Activated T-helper 1 cell treated with Interleukin-2 at 50 U/mL for 16 hours (primary cell): ENCODE measurements at places on chromosomes 12 and 14.

GRCh38 chr12:120598674-120599463 lies 17.7 kb upstream of the POP5 start:
- no peak for DNase-seq

GRCh38 chr12:124593176-124593575 lies 25.8 kb upstream of the NCOR2 start:
- no peak for DNase-seq

DNA sequence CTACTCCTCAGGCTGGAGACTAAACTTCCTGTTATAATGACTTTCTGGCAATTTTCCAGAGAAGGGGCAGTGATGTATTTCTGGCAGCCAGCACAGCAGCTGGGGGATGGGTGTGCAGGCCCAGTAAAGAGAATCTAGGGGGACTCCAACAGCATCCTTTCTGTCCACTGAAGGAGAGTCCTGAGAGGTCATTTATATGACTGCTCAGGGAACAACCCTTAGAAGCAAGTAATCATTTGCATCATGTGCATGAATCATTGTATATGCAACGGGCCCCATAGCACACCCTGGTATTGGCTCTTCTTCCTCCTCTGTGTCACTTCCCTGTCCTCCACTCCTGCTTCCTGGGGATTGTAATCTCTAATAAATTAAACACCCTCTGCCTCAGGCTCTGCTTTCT lies 493.8 kb downstream of the RPS29 start:
- DNase-seq = no peak

DNA sequence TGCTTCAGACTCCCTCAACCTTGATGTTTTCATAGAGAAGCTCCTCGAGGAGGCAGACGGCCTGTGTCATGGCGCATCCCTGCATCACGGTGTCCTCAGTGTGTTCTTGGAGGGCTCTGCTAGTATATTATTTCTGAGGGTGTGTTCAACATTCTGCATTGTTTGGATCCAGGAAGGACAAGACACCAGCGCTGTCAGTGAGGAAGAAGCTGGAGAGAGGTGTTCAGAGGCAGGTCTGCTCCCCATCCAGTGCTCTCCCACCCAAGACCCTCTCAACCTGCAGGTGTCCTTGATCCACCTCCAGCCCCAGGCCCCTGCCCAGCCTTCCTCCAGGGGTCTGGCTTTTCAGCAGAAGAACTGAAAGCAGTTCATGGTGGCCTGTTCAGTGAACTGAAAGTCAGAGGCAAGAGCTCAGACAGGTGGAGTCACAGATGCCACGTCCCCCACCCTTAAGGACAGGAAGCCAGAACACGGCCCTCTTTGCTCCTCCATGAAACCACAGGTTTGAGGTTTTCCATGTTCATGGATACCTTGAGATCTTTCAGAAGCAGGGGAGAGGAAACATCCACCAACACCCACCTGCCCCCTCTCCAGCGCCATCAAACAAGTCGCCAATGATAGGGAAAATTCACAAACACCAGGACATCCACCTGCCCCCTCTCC lies 37.4 kb downstream of the DIO3 start:
- DNase-seq = no peak

DNA sequence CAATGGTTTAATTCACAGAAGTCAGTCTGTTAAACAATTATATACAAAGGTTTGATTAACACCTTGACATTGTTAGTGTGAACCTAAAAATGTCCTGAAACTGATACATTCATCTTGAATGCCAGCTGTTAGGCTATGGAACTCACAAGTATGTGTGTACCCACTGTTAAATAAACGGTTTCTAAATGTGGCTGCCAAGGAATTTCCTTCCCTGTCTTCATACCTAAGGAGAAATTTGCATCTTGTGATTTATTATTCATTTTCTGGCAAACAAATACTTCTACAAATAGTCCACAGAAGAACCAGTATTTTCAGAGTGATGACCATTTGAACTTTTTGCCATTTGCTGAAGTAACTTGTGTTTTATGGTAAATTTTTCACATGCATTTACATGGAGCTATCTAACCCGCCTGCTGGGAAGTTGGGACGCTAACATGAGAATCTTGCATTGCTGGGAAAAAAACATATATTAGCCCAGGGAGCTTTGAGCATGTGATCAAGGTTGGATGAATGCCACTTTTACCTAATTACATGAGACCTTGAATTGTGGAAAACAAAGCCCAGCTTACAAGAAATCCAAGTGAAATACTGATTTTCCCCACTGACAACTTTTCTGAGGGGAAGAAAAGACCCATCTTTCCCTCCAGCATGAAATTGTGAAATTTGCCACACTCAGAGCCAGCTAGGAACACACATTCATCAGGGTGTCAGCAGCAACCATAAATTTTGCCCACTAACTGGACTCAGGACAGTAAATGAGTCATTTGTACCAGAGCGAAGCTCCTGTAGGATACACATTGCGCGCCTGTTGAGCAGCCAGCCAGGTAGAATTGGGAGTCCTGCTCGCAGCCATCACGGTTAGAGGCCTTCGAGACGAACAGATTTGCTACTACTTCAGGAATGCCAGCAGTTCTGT lies 118.0 kb downstream of the KICS2 start:
- DNase-seq = no peak

GRCh38 chr14:67191768-67192290 lies 2.6 kb downstream of the GARIN2 start:
- no peak for DNase-seq

DNA sequence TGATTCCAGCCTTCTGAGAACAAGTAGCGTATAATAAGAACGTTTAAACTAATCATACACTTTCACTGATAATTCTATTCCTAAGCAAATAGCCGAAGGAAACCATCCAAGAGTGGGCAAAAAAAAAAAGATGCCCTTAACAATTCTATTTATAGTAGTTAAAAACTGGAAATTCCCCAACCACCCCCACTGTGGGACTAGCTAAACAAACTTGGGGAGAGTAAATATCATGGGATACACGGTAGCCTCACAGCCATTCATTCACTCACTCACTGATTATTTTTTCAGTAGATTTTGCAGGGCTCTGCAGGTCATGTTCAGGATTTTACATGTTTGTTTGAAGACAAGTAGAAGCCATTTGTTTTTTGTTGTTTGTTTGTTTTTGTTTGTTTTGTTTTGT lies 197.0 kb downstream of the ETV6 start:
- no peak for DNase-seq

DNA sequence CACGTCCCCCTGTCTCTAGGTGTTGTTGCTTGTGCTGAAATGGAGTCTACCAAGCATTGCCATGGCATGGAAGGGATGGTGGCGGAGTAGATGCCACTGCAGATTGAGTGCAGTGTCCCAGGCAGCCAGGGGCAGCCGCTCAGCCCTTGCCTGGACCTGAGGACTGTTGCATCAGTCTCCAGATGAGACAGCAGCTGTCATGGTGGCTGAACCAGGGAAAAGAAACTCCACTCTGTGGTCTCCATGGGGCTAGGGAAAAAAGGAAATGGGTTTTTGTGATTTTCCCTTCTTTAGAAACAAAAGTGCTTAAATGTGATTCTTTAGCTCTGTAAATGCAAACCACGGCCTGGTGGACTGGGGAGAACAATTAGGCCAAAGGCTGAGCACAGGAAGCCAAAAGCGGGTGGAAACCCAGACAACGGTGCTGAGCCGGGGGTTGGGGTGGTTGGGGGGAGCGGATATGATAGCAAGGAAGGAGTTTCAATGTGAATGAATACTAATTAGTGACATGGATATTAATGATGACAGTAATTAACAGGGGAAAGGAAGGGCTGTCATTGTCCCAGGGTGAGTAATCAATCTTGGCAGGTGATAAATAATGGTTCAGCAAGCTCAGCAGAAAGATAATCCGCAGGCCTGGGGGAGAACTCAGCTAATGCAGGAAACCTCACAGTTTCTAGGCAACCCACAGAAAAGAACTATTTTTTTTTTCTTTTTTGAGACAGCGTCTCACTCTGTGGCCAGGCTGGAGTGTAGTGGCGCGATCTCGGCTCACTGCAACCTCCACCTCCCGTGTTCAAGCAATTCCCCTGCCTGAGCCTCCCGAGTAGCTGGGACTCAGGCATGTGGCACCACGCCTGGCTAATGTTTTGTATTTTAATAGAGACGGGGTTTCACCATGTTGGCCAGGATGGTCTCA lies 442.6 kb downstream of the DPF3 start:
- peak; percentile 9 for DNase-seq

DNA sequence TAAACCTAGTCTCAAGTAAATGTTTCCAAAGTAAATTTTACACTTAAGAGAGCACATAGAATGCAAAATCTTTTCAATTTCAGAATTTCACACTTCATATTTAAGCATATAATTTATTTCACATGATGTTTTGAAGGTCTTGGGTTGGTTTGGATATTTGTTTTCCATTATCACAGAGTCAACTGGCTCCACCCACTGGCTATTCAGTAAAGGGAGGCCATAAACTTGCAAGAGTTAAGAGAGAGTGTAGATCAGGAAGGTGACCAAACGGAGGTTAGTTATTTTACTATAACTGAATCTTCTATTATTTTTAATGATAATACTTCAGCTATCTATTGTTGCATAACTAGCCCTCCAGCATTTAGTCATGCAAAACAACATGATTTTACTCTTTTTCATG lies 6.2 kb upstream of the CPNE8 start:
- no peak for DNase-seq

DNA sequence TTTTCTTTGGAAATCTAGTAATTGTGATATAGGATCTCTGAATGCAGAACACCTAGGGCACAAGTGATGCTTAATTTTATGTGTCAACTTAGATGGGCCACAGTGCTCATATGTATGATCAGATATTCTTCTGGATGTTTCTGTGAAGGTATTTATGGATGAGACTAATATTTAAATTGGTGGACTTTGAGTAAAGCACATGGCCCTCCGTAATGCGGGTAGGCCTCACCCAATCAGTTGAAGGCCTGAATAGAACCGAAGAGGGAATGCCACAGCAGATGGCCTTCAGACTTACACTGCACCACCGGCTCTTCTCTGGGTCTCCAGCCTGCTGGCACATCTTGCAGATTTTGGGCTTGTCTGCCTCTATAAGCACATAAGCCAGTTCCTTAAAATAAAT lies 60.0 kb downstream of the ETV6 start:
- no peak for DNase-seq

- no peak for DNase-seq
These were observed 96.7 kb upstream of the NOVA1 start for GRCh38 chr14:26694521-26694920.

DNA sequence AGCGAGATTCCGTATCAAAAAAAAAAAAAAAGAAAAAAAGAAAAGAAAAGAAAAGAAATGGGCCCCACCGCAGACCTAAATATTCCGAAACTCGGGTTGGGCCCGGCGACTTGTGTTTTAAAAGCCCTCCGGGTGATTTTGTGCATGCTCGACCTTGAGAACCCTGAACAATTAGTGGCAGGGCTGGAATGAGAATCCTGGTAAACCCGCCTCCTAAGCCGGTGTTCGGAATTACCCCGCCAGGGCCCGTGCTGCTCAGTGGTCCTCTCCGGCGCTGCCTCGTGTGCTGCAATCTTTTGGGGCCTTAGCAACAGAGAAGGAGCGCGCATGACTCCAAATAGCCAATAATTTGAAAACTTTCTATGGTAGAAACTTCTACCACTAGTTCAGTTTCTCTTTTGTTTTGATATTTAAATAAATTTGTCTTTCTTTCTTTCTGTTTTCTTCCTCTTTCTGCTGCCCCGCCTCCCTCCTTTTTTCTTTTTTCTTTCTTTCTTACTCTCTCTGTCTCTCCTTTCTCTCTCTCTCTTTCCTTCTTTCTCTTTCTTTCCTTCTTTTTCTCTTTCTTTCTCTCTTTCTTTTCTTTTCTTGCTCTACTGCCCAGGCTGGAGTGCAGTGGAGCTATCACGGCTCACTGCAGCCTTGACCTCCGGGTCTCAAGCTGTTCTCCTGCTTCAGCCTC lies 1.5 kb upstream of the GALNT6 start:
- DNase-seq = no peak

DNA sequence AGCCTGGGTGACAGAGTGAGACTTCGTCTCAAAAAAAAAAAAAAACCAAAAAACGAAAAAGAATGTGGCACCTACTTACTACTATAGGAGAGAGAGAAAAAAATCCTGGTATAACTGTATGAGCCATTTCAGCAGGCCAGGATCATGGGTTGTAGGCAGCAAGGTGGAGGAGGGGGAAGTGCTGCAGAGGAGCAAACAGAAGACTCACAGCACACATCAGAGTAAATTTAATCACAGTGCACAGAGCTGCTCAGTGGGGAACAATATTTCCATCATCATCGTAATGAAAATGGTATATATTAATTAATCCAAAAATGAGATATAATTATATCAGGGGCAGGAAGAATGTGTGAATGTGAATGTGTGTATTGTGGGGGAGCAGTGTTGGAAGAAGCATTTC lies 175.8 kb downstream of the SLC2A13 start:
- no peak for DNase-seq

GRCh38 chr14:22531451-22532344 lies 57.3 kb downstream of the DAD1 start:
- no peak for DNase-seq

DNA sequence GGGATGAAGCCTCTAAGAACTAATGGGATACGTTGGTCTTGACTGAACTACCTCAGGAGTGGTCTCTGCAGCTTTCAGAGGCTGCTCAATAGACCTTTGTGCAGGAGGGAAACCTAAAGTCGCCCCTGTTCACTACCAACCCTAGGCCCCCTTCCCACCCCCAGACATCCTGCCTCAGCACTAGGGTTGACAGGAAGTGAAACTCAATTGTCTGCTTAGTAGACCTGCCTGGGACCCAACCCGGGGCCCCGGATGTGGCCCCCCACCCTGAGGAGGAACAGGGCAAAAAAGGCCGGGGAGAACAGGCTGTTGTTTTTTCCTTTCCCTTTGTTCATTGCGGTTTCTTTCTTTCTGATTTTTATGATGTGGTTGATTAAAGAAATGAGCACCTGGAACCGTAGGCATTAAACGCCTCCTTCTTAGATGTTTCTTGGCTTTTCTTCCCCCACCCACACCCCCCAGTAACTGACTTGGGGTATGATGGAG lies 1.6 kb upstream of the DGKA start:
- peak; percentile 87 for DNase-seq

- no peak for DNase-seq
These were observed 158.0 kb downstream of the SLC5A8 start for GRCh38 chr12:101051901-101052550.

DNA sequence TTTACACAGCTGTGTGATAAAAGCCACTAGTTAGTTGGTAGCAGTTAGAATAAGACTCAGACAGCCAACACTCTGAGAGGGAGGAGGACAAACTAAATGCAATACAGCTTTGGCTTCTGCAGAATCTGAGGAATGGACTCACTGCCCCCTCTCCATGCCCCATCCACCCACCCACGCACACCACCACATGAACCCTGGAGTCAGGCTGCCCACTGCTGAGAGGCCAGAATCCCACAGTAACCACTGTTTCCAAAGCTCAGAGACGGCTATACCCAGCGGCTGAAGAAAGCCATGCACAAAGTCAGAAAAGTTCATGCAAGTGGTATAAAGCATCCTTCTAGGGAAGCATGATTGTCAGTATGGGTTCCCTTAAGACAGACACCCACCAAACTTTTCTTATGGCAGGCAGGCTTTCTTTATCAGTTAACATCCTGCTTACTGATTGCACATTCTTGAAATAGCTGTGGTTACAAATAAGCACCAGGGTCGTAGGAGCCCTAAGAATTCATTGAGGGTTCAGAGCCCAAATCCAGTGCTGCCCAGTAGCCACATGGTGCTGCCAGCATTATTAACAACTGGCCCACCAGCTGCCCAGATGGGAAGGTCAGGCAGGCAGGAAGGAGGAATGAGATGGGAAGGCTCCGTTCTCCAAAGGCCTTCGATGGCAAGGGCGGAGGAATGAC lies 61.5 kb downstream of the NT5DC3 start:
- DNase-seq = no peak
